H54 (cell line): ENCODE measurements at places on chromosomes 7 and 10.

GRCh38 chr10:112716076-112716475 lies 234.0 kb upstream of the TCF7L2 start:
- no peak for DNase-seq

GRCh38 chr7:27693794-27694193 lies 31.1 kb upstream of the HIBADH start:
- no peak for DNase-seq

GRCh38 chr10:121490871-121491519 lies 107.2 kb downstream of the FGFR2 start:
- DNase-seq, result no peak

DNA sequence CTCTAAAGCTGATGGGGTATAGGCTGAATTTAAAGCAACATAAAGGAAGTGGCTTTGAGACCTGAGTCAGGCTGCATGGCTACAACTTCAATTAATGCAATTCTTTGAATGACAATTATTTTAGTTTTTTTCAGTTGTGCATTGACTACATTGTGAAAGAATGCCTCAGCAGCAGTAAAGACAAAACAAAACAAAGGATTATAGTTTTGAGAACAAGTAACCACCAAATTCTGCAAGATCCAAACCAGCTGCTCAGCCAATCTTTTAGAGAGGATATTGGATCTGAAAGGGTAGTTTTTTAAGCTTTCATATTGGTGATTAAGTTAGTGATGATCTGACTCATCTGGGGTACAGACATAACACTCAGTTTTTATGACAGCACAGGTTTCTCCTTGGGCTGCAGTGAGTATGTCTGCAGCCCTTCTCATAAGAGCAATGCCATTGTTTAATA lies 40.6 kb upstream of the ABCA13 start:
- DNase-seq, result no peak

GRCh38 chr10:96612055-96612830 lies 25.4 kb upstream of the TM9SF3 start:
- DNase-seq, result no peak

DNA sequence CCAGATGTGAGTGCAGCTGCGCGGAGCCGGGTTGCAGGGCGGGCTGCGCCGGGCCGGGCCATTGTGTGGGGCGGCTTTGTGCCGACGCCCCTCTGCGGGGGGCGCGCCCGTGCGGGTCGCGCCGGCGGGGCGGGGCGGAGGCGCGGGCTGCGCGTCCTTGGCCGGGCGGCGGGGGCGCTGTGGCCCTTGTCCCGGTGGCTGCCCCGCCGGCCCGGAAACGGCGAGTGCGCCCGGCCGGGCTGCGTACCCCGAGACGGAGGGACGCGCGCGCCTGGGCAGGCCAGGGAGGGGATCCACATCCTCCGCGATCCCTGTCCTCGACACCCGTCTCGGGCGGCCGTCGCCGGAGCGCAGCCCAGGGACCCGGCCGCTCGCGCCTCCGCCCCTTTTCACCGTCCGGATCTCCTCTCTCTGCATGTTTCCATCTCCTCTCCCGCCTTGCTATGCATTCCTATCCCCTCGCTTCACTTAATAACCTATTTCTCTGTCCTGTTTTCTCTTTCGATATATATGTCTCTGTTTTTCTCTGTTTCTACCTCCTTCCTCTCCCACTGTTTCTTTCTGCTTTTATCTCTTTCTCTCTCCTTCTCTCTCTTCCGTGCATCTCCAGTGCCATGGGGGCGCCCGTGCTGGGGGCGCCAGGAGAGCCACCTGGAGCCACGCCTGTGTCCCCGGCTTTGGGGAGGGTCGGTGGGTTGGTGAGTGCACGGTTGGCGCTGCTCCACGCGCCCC lies 765 bp downstream of the PFKFB3 start:
- peak; percentile 42 for DNase-seq

- no peak for DNase-seq
Measured at GRCh38 chr10:20817116-20817515, 80.0 kb downstream of the NEBL start.

- no peak for DNase-seq
Measured at GRCh38 chr10:86224354-86225102, 142.1 kb downstream of the GRID1 start.
